Chondrocyte (in vitro differentiated cells): ENCODE measurements at places on chromosomes 11 and 22. TPM values are rescaled to one million over a fixed set of nuclear protein-coding genes. Genes with fewer than 3 reads are reported as not detected.

GRCh38 chr11:15941206-15941770 is 415.1 kb downstream of the SOX6 start:
- no peaks in the 10 kb centered on the region for H3K4me1 ChIP-seq
- H3K36me3 ChIP-seq: no peaks in the 10 kb centered on the region
- DNase-seq: no peak
- no peak overlapping the region for H3K4me3 ChIP-seq
- no peaks in the 10 kb centered on the region for H3K27me3 ChIP-seq

DNA sequence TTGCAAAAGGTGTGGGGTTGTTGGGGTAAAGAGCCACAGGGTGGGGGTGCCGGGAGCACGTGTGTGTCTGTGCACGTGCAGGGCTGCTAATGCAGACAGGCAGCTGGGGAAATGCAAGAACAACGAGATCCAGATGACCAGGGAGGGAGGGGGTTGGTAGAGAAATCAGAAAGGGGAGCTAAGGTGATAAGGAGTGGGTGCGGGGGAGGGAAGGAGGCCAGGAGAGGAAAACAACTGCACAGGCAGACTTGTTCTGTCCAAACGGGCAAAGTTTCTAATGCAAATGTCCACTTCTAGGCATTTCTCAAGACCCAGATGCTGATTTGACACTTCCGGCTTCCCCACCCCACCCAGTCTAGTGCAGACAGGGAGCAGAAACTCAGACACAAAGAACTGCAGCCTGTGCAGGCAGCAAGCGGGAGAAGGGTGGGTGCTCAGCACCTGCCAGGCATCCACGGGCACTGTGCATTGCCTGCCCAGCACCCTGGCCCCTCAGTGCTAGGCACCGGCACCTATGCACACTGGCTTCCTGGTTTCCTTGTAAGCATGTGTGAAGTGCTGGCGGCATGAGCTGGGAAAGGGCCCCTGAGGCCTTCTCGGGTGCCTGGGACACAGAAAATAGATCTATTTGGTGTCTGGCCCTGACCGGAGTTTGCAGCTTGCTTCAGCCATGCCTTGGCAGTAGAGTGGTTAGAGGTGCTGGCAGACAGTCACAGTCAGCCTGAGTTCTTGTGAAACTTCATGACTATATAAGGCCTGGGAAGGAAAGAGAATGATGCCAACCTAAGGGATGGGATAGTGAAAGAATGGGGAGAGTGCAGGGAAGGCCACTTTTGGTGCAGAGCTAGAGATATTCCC is 220.1 kb upstream of the SORL1-AS1 start:
- no peak overlapping the region for H3K4me3 ChIP-seq
- no peak overlapping the region for H3K27ac ChIP-seq
- H3K4me1 ChIP-seq: no peaks in the 10 kb centered on the region
- no peak for DNase-seq

DNA sequence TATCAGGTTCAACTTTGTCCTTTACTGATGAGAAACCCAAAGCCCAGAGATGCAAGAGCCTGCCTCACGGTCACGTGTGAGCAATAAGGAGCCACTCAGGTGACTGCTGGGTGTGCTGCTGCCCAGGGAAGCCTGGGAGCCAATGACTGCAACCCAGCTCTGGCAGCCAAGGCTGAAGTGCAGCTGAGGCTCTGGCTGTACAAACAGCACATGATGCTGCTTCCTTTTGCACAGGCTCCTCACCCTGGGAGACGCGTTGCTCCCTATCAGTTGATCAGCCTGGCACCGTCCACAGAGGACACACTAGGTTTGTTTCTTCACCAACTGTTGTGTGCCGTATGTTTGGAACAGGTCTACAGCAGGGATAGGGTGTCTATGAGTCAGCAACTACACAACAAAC is 168.7 kb downstream of the EFCAB6 start:
- H3K4me3 ChIP-seq: no peak overlapping the region
- DNase-seq: no peak
- no peak overlapping the region for H3K27ac ChIP-seq

- peaks cover 8% of the 10 kb centered on the region for H3K27me3 ChIP-seq
- peak overlapping the region; percentile 64 for H3K4me3 ChIP-seq
- no peak for DNase-seq
- no peaks in the 10 kb centered on the region for H3K36me3 ChIP-seq
- no peak overlapping the region for H3K27ac ChIP-seq
- H3K4me1 ChIP-seq: peaks cover 25% of the 10 kb centered on the region
These were observed 1.2 kb upstream of the ARHGAP20 start for GRCh38 chr11:110713449-110713776.

- no peak overlapping the region for H3K27ac ChIP-seq
- no peak overlapping the region for H3K4me3 ChIP-seq
- DNase-seq: no peak
- H3K27me3 ChIP-seq: no peaks in the 10 kb centered on the region
- no peaks in the 10 kb centered on the region for H3K36me3 ChIP-seq
These were observed 101.8 kb downstream of the TRIM44 start for GRCh38 chr11:35764417-35764816.

GRCh38 chr11:72041364-72042063 is 38.8 kb downstream of the NUMA1 start:
- no peaks in the 10 kb centered on the region for H3K27me3 ChIP-seq
- no peaks in the 10 kb centered on the region for H3K36me3 ChIP-seq
- H3K4me3 ChIP-seq: no peak overlapping the region
- DNase-seq: no peak

DNA sequence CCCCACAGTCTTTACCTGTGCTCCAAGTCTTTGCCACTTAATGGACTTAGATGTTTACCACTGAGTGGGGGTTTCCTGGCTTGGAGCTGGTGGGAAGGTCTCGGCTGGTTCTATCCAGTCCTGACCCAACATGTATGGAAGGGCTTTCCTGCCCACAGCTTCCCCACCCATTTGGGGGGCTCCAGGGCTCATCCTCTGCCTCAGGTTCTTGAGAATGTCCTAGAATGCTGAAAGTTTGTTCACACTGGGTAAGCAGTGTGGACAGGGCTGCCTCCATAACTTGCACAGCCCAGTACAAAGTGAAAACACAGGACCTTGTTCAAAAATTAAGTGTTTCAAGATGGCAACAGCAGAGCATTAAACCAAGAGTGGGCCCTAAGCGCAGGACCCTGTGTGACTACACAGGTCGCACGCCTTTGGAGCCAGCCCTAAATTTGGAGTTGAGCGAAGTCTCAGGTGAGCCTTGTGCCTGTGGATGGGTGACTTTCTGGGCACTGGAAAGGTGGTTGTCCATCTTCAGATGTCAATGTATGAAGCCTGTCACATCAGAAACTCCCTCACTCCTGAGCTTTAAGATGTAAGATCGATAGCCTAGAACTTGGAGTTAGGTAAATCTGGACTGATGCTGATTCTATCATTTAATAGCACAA is 72.7 kb upstream of the NARS2 start:
- H3K27ac ChIP-seq: no peak overlapping the region
- DNase-seq: no peak
- H3K4me1 ChIP-seq: peaks cover 9% of the 10 kb centered on the region
- H3K36me3 ChIP-seq: no peaks in the 10 kb centered on the region
- H3K4me3 ChIP-seq: no peak overlapping the region

DNA sequence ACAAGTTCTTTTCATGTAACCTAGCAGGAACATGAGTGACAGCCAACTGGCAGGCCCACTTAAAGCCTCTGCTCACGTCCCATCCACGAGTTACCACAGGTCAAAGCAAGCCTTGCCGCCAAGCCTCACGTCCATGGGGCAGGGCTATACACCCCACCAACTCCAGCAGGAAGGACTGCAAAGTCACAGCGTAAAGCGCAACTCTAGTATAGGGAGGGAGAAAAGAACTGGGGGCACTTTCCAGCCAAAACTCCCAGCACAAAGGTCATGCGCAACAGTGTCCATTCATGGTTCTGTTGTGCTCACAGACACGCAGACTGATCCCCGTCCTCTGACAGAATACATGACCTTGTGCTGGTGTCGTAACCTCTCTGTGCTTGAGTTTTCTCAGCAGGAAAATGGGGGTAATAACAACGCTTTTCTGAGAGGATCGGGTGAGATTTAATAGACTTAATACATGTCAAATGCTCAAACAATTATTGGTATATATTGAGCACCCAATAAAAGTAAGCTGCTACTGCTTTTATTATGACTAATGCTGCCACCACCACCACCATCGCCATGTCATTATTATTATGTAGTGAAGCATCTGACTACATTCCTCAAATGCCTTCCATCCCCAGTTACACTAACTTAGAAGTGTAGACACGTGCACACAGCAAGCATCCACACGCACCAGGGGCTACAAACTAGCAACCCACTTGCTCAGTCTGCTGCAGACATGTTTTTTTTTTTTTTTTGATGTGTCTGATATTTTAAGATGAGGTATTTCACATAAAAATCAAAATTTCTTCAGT is 104.4 kb upstream of the PARVA start:
- H3K27ac ChIP-seq: peak overlapping the region; percentile 93
- peaks cover 70% of the 10 kb centered on the region for H3K4me1 ChIP-seq
- no peak overlapping the region for H3K4me3 ChIP-seq
- H3K36me3 ChIP-seq: no peaks in the 10 kb centered on the region
- DNase-seq: no peak
- no peaks in the 10 kb centered on the region for H3K27me3 ChIP-seq

- peaks cover 35% of the 10 kb centered on the region for H3K4me1 ChIP-seq
- no peak overlapping the region for H3K4me3 ChIP-seq
- peaks cover 9% of the 10 kb centered on the region for H3K36me3 ChIP-seq
- no peak for DNase-seq
- peaks cover 2% of the 10 kb centered on the region for H3K27me3 ChIP-seq
- no peak overlapping the region for H3K27ac ChIP-seq
These were observed 104.8 kb upstream of the NAV2 start for GRCh38 chr11:19607656-19608360.

GRCh38 chr22:18056161-18056666 is 21.6 kb upstream of the PEX26 start:
- no peaks in the 10 kb centered on the region for H3K27me3 ChIP-seq
- no peak overlapping the region for H3K4me3 ChIP-seq

BIRC3 gene
- total RNA-seq: 0.27 to 0.72 TPM (median 0.40 TPM) in 3 replicates

GRCh38 chr22:36153501-36154422 is 6.8 kb downstream of the APOL3 start:
- no peaks in the 10 kb centered on the region for H3K36me3 ChIP-seq
- no peak overlapping the region for H3K4me3 ChIP-seq
- H3K27me3 ChIP-seq: no peaks in the 10 kb centered on the region
- peaks cover 34% of the 10 kb centered on the region for H3K4me1 ChIP-seq
- no peak overlapping the region for H3K27ac ChIP-seq

NCF4 gene
- total RNA-seq: not detected in 3 replicates

DNA sequence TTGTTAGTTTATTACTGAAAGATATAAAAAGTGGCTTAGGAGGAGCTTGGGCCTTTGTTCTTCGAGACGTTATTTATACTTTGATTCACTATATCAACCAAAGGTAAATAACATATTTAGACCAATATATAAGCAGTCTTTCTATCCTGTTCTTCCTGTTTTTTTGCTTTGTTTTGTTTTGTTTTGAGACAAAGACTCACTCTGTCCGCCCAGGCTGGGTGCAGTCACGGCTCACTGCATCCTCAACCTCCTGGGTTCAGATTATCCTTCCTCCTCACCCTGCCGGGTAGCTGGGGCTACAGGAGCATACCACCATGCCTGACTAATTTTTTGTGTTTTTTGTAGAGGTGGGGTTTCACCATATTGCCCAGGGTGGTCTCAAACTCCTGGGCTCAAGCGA is 66.8 kb downstream of the ATM start:
- no peak overlapping the region for H3K4me3 ChIP-seq
- H3K27ac ChIP-seq: no peak overlapping the region
- H3K27me3 ChIP-seq: no peaks in the 10 kb centered on the region
- H3K36me3 ChIP-seq: peaks cover 20% of the 10 kb centered on the region
- no peak for DNase-seq

MPEG1 gene
- not detected in 3 replicates for total RNA-seq

PHETA2 gene
- total RNA-seq: 1.4 to 2.2 TPM in 2 of 3 replicates, not detected in the other

DNA sequence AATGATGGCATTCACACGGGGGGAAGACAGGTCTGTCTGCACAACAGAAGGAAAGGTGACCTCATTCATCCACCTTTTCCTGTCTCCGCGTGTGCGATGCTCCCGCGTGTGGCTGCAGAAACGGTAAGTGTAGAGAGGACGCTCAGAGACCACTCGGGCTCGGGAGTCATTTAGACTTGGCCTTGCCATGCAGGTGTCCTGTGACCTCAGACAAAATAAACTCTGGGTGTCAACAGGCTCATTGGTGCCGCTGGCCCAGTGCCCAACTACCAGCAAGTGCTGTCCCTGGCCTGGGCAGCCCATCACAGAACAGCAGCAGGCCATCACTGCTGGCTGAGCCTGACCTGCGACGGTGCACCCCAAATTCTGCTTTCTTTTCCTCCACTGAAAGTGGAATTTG is 48.1 kb upstream of the ARFGAP3 start:
- H3K36me3 ChIP-seq: peaks cover 20% of the 10 kb centered on the region
- DNase-seq: no peak
- peak overlapping the region; percentile 70 for H3K27ac ChIP-seq
- peaks cover 62% of the 10 kb centered on the region for H3K4me1 ChIP-seq
- H3K4me3 ChIP-seq: peak overlapping the region; percentile 32
- no peaks in the 10 kb centered on the region for H3K27me3 ChIP-seq

- H3K36me3 ChIP-seq: no peaks in the 10 kb centered on the region
- peak overlapping the region; percentile 93 for H3K27ac ChIP-seq
These were observed 861 bp upstream of the LTBP3 start for GRCh38 chr11:65558930-65559509.

GPHA2 gene
- not detected in 3 replicates for total RNA-seq

DNA sequence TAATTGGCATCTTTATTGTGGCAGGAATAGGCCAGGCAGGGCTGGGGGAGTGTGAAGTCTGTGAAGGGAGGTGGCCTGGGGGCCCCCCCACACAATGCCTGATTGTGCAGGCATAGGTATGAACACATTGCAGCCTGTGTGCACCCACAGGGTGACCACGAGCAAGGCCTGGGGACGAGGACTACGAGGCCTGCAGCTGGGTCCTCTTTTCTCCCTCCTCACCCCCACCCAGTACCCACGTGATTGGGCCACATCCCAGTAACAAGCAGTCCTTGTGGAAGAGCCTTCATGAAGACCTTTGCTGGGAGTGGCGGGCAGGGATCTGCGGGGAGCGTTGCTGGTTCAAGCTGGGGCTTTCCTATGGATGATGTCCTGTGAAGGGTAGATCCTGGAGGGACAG is 29.3 kb downstream of the ZBTB16 start:
- no peak overlapping the region for H3K27ac ChIP-seq
- peaks cover 30% of the 10 kb centered on the region for H3K36me3 ChIP-seq
- peaks cover 61% of the 10 kb centered on the region for H3K4me1 ChIP-seq
- H3K27me3 ChIP-seq: peaks cover 22% of the 10 kb centered on the region

GRCh38 chr11:134514354-134514951 is 102.4 kb upstream of the B3GAT1 start:
- no peaks in the 10 kb centered on the region for H3K4me1 ChIP-seq
- no peak overlapping the region for H3K4me3 ChIP-seq
- H3K27ac ChIP-seq: no peak overlapping the region
- no peaks in the 10 kb centered on the region for H3K36me3 ChIP-seq
- peak; percentile 91 for DNase-seq
- H3K27me3 ChIP-seq: peaks cover 28% of the 10 kb centered on the region

DNA sequence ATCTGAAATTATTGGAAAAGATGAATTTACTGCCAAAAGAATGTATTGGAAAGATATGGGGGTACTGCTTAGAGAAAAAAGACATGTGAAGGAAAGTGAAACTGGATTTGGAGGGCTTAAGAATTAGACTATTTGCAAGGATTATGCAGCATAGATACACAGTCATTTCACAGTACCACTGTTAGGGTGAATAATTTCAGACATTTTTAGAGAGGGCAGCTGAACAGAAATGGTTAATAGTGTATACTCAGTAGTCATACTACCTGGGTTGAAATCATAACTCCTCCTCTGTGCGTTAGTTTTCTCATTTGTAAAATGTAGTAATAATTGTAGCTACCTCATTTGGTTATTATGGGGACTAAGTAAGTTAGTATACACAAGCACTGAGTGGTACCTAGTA is 33.0 kb downstream of the GAS2 start:
- H3K36me3 ChIP-seq: no peaks in the 10 kb centered on the region
- no peak overlapping the region for H3K27ac ChIP-seq
- H3K4me1 ChIP-seq: peaks cover 20% of the 10 kb centered on the region
- no peaks in the 10 kb centered on the region for H3K27me3 ChIP-seq
- no peak overlapping the region for H3K4me3 ChIP-seq
